HCEC 1CT (cell line): ENCODE measurements at places on chromosomes 1 and 21.

DNA sequence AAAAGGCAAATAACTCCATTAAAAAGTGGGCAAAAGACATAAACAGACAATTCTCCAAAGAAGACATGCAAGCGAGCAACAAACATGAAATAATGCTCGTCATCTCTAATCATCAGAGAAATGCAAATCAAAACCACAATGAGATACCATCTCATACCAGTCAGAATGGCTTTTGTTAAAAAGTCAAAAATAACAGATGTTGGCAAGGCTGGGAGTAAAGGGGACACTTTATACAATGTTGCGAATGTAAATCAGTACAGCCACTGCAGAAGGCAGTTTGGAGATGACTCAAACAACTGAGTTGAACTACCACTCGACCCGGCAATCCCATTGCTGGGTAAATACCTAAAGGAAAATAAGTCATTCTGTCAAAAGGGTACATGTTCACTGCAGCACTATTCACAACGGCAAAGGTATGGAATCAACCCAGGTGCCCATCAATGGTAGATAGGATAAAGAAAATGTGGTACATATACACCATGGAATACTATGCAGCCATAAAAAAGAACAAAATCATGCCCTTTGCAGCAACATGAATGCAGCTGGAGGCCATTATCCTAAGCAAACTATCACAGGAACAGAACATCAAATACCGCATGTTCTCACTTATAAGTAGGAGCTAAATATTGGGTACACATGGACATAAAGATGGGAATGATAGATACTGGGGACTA is 25.9 kb downstream of the TSPAN2 start:
- DNase-seq: no peak

- DNase-seq: no peak
Observed at GRCh38 chr1:8711873-8712412, 105.5 kb downstream of the RERE start.

DNA sequence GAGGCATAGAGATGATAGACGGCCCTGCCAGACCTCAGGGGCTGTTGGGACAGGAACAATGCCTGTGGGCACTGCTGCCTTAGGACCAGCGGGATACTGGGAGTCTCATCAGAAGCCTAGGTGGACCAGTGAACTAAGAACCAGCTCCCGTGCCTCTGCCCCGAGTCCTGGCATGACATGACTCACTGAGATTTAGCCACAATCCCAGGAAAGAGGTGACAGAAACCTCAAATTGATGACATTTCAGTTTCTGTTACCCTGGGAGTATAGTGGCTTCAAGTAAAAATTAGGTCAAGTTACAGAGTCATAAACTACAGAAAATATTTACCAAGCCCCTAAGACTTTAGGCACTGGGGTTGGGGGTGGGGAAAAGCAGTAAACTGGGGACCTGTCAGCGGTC is 74.6 kb upstream of the GADD45A start:
- no peak for DNase-seq

DNA sequence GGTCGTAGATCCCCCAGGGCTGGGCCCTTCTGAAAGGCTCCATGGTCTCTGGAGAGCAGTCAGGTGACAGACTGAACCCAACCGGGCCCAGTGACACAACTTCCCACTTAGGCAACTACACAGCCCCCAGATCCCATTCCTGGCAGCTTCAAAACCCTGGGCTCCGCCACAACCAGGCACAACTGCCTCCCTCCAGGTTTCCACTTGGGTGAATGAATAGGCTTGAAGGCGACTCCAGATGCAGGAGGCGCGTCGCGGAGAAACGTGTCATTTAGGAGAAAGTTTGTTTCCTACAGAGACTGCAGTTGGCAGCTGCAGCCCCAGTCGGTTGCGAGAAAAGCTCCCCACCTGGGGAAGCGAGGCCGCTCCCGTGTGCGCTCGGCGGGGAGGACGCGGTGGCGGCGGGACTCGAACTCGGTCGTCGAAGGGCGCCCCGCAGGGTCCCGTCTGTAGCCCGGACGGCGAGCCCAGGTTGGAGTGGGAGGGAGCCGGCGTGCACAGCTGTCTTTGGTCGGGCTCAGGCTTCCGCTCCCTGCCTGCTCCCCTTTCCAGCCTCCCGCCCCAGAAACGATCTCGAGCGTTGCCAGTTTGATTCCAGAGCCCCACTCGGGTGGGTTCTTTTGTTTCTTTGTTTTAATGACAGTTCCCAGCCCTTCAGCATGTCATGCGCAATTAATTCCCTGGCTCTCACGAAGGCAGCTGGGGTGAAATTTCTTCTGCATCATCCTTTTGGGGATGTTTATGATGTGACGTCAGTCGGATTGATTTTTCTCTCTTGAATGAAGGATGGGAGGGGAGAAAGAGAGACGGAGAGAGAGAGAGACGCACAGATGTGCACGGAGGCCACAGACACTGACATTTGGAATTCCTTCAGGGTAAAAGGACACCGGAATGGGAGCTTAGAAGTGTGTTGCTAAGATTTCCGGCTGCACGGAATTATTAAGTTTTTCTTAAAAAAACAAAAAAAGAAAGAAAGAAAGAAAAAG is 862 bp upstream of the SGIP1 start:
- DNase-seq: peak; percentile 92

GRCh38 chr1:149966405-149966804 is 29.7 kb upstream of the MTMR11 start:
- DNase-seq: peak; percentile 10

GRCh38 chr1:113298941-113299340 is 91.4 kb upstream of the MAGI3 start:
- DNase-seq: no peak

DNA sequence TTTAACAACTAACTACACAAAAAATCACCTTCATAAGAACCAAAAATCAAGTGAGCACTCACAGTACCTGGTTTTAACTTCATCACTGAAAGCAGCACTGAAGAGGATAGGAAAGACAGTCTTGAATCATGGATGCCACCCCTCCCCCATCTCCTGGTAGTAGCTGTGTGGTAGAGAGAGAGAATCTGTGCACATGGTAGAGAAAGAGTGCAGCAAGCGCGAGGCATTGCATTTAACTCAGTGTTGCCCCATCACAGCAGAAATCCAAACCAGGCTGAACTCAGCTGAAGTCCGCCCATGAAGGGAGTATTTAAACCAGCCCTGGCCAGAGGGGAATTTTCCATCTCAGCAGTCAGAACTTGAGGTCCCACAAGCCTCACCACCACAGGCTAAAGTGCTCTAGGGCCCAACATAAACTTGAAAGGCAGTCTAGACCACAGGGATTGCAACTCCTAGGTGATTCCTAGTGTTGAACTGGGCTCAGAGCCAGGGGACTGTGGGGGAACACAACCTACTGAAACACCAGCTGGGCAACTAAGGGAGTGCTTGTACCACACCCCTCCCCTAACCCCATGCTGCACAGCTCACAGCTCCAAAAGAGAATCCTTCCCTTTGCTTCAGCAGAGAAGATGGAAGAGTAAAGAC is 38.4 kb downstream of the VAV3 start:
- no peak for DNase-seq

DNA sequence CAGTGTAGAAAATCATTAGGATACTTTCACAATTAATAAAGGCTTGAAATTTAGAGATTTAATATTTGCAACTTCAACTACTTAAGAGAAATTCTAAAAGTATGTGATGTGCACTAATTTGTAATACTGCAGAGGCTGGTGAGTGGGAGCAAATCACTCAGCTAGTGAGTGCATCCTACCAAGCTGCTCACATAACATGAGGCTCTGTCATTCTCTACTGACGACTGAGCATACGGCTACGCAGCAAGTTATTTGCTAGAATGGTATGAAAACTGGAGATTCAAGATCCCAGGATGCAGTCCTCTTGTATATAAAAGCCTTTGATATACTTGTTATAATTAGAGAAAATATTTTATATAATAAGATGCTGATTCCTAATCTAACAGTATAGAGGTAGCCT is 90.1 kb downstream of the ATP1B1 start:
- no peak for DNase-seq

DNA sequence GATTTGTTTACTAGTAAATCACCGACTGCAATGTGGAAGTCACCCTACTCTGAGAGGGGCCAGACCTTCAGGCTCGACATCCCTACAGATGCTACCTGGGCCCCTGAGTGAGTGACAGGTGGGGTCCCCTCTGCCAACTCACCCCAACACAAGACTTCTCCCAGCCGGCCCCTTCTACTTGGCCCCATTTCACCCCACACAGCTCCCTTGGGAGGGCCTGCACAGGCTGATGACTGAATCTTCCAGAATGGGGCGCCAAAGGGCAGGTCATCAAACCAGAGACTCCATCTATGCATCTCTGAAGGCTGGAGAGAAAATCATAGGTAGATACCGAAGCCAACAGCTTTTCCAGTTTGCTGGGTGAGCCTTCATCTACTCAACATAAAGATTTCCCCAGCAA is 9.4 kb upstream of the S100A8 start:
- peak; percentile 9 for DNase-seq

- no peak for DNase-seq
Observed at GRCh38 chr21:46559291-46559983, 45.4 kb downstream of the S100B start.

DNA sequence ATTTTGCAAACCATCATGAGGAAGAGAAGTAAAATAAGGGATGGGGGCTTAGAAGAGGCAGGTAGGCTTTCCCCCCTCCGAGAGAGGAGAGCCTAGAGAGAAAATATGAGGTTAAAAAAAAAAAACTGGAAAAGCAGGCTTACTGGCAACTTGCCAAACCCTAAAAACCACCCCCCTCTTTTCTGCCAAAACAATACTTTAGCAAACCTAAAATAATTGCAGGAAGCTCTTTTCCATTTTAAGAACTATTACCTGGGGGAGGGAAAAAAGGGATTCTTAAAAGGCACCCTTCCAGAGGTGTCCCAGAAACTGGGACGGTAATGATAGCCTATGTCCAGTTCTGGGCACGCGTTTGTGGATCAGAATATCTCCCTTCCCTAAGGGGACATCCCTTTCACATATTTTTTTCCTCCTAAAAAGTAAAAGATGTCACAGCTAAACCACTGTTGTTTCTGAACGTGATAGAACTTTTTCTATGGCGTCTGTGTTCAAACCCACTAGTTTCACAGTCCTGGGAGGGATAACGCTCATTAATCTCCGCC is 1.1 kb upstream of the NFIA start:
- peak; percentile 23 for DNase-seq

DNA sequence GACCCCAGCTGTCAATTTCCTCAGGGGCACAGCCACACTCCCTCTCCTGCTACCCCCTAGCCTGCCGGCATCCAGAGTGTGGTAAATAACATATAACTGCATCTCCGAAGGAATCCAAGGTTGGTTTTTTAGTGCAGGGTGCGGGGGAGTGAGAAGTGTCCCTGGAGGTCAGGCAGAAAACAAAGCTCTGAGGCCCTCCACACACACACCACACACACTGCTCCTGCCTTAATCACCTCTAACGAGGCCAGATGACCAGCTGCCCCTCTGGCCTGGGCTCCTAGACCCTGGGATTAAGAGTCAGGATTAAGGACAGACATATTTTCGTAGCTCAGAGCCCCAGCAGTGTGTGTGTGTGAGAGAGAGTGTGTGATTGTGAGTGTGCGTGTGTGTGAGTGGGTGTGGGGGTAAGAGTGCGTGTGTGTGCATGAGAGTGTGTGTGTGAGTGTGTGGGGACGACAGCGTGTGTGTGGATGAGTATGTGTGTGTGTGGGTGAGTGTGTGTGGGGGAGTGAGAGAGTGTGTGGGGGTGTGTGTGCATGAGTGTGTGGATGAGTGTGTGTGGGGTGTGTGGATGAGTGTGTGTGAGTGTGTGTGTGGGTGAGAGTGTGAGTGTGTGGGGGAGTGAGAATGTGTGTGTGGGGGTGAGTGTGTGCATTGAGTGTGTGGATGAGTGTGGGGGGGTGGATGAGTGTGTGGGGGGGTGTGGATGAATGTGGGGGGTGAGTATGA is 14.6 kb downstream of the SDC3 start:
- no peak for DNase-seq
